ENCODE measurements at places on chromosomes 5 and 9.

DNA sequence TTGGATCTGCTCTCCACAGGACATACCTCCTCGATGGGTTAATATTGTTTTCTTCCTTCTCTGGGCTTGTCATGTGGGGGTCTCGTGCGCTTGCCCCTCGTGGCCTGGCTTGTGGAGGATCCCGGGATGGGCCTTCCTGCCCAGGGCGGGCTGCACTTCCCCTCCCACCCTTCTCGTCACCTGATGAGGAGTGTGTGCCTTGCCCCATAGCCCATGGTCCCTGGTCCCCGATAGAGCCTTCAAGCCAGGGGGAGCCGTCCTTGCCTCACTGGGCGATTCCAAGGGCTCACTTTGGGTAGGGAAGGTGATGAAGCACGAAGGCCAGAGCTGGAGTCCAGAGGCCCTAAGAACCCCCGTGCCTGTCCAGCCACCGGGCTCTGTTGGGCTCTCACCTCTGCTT lies 28.7 kb downstream of the DYNC2I2 start:
- DNase-seq: no peak

GRCh38 chr5:5645198-5645597 lies 222.7 kb downstream of the ICE1 start:
- DNase-seq: no peak

GRCh38 chr9:136691316-136692184 lies 4.3 kb upstream of the AGPAT2 start:
- DNase-seq: no peak

DNA sequence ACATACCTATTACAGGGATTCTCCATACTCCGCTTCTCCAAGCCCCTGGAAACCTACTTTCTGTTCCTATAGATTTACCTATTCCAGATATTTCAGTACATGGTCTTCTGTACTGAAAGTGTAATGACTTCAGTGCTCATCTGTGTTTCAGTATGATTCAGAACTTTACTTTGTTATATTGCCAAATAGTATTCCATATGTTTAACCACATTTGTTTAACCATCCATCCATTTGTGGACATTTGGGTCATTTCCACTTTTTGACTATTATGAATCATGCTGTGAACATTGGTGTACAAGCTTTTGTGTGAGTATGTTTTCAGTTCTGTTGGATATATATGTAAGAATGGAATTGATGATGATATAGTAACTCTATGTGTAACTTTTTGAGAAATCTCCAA lies 188.9 kb downstream of the PDZD2 start:
- DNase-seq: no peak

GRCh38 chr9:112041536-112042243 lies 133.4 kb downstream of the SUSD1 start:
- DNase-seq: peak; percentile 53

- no peak for DNase-seq
These were observed 700 bp downstream of the SKP2 start for GRCh38 chr5:36152324-36153297.

DNA sequence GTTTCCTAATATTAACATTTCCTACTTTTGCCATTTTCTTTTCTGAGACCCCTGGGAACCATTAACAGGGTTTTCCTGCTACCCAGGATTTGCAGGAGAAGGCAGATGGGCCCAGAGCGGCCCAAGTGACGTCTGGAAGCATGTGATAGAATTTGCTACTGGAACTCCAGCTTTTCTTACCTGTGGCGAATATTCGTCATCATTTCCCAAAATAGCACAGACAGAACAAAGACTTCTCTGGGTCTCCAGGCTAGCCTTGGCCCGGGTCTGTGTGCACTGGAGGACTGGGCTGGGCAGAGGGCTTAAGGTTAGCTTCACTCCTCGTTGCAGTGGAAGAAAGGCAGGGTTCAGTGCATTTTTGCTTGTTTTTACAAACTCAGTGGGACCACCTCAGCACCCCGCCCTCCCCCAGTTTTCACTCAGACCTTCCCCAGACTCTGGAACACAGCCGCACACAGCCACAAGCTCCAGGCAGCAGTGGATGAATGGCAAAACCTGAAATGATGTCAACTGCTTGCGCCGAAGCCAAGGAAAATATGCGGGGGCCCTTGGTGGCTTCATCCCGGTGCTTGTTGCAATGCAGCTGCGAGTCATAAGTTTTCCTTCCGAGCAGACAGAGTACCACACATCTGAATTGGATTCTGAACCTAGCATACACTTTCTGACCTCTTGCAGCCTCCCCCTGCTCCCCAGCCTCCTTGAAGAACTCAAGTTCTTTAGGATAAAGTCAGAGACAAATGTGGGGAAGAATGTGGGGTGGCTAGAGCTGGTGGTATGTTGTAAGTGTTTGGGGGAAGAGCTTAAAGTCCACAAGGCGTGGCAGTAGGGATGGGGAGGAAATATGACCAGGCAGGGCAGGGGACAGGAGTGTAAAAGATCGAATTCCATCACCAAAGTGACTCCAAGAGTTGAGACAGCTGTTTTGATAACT lies 586.0 kb downstream of the CCDC171 start:
- DNase-seq: no peak

- DNase-seq: no peak
These were observed 22.2 kb downstream of the C9orf152 start for GRCh38 chr9:110185806-110186205.

- peak; percentile 60 for DNase-seq
These were observed 7.0 kb upstream of the GADD45G start for GRCh38 chr9:89597711-89598362.

DNA sequence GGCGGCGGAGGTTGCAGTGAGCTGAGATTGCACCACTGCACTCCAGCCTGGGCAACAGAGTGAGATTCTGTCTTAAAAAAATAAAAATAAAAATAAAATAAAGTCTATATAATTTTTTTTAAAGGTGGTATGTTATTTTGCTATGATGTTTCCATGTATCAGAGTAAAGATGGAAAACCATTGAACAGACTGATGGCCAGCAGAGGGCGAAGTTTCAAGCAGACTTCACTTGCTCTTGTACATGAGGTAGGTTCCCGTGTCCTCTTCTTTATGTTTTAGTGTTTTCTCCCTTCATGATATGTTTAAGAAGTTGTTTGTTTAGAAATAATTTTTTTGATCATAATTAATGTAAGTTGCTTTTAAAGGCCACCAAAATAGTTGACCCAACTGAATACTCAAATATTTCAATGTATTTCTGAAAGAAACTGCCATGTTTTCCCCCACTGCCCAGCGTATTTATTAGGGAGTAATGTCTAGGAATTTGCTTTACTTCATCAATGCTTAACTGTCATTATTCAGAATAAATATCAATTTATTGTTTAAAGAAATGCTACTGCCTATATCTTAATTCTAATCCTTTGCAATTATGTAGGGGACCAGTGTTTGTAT lies 146.4 kb downstream of the HACD4 start:
- DNase-seq: peak; percentile 49

- no peak for DNase-seq
These were observed 131.8 kb downstream of the GNAQ start for GRCh38 chr9:77899679-77900354.

DNA sequence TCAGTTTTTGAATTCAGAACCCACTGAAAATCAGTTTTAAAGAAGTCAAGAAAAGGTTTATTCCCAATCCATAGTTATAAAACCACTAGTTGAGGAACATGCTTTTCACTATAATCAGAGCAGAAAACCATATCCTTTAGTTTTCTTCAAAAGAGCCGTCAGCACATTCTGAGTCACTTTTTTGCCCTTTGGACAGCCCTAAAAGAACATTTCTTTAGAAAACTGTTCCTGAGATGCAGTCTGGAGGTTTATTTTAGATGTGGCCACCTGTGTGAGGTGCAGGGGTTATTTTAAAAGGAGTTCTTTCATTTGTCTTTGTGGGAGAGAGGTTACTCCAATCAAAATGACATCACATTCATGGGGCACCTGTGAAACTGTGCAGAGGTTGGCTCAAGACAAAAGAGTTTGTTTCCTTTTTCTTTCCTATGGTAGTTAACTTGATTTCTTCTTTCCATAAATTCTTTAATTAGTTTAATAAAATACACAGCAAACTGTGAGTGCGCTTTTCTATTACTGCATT lies 221.6 kb upstream of the RPS23 start:
- no peak for DNase-seq

- DNase-seq: no peak
These were observed 32.8 kb downstream of the TUT7 start for GRCh38 chr9:86321373-86321772.

GRCh38 chr5:109656829-109657228 lies 32.9 kb upstream of the MAN2A1 start:
- no peak for DNase-seq

- no peak for DNase-seq
These were observed 273.1 kb downstream of the GABRB2 start for GRCh38 chr5:161273410-161273809.
